Fibroblast of pulmonary artery (primary cell): ENCODE measurements at places on chromosomes 11 and 22.
A peak's percentile ranks its signal among the peaks of the same experiment; 100 is the strongest.

DNA sequence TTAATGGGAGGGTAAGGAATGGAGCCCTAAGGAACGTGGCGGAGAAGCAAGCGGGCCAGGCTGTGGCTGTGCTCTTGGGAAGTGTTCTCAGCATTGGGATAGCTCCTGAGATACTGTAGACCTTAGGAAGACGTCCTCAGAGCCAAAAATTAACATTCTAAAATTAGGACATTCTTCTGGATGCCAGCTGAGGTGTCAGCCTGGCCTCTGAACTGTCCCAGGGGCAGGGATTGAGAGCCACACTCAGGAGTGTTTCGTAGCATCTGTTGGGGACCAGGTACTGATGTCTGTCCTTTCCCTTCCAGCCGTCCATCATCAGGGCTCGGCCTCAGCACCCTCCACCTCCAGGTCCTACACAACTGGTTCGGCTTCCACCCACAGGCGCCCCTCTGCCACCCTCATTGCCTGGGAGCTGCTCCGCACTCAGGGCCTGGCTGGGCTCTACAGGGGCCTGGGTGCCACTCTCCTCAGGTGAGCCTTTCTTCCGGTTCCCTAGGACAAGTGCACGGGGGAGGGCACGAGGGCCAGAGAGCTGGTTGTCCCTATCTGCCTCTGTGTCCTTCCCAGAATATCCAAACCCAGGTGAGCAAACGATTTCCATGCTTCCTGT lies 23.6 kb downstream of the SLC25A18 start:
- DNase-seq, result no peak

GRCh38 chr11:123437236-123437979 lies 7.3 kb downstream of the GRAMD1B start:
- DNase-seq, result no peak

GRCh38 chr22:38783095-38783615 lies 10.8 kb downstream of the DNAL4 start:
- DNase-seq, result peak; percentile 26

DNA sequence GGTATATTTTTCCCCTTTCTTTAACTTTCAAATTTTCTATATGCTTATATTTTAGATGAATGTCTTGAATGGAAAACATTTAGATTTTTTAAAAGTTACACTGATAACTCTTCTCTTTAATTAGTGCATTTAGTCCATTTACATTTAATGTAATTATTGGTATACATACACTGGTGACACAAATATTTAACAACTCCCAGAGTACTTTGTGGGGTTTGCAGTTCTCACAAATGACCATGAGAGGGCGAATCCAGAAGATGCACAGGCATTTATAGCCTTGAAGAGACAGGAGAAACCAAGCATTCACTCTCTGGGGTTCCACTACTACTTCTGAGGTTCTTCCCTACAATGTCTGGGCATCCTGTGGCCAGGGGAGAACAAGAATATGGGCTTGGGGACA lies 125.1 kb downstream of the TIMP3 start:
- peak; percentile 63 for DNase-seq

DNA sequence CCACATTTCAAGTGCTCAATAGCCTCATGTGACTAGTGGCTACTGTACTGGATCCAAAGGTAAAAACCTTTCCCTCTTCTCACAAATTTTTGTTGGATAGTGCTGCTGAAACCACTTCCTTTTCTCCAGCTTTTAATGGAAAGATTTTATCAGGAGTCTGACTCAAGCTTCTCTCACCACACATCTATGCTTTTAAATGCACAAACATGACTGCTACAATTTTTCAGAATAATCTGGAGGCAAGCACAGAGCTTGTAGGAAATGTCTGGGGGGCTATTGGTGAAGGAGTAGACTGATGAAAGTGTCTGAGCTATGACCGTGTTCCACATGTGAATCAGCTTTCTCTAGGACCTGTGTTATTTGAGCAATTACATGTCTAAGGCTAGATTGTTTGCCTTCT lies 101.1 kb upstream of the FAT3 start:
- peak; percentile 50 for DNase-seq

- DNase-seq, result no peak
These were observed 34.8 kb upstream of the VWA5A start for GRCh38 chr11:124080327-124081001.

DNA sequence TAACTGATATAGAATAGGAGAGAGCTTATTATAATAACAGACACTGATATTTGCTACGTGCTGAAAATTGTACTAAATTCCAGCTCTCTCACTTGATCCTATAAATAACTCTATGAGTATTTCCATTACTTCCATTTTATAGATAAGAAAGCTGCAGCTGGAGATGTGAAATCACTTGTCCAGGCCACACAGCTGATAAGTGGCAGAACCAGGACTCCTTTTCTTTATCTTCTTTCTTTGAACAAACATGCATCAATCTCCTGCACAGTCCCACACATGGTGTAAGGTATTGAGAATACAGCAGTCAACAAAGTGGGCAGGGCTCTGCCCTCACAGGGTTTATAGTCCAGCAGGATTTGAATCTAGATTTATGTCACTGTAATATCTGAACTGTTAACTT lies 652.1 kb downstream of the NELL1 start:
- no peak for DNase-seq

GRCh38 chr11:84398017-84398626 lies 1112.0 kb upstream of the CCDC90B start:
- DNase-seq, result peak; percentile 66

- DNase-seq, result no peak
These were observed 12.0 kb downstream of the FRMD8 start for GRCh38 chr11:65398362-65398910.

GRCh38 chr11:110901441-110901840 lies 189.2 kb upstream of the ARHGAP20 start:
- no peak for DNase-seq

GRCh38 chr11:27012234-27012921 lies 18.5 kb downstream of the FIBIN start:
- DNase-seq, result peak; percentile 79

GRCh38 chr22:41237707-41238569 lies 2.8 kb downstream of the CHADL start:
- DNase-seq, result peak; percentile 36

DNA sequence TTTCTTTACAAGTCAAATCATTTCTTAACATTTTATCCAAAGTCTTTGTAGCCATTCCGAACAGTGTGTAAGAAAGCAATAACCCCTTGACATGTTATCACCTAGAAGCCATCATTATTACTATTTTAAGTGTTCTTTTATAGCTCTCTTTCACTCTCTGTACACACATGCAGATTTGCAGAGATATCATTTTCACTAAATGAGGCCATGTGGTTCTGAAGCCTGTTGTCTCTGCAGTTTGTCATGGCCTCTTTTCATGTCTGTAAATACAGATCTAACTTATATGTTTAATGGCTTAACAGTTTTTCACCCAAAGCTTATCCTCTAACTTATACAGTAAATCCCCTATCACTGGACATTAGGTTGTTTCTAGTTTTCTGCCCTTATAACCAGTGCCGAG lies 166.8 kb downstream of the MYO18B start:
- DNase-seq, result no peak

- DNase-seq, result no peak
These were observed 16.5 kb downstream of the FADS3 start for GRCh38 chr11:61874853-61875252.

GRCh38 chr11:6652182-6652581 lies 3.4 kb downstream of the DCHS1 start:
- DNase-seq, result no peak

DNA sequence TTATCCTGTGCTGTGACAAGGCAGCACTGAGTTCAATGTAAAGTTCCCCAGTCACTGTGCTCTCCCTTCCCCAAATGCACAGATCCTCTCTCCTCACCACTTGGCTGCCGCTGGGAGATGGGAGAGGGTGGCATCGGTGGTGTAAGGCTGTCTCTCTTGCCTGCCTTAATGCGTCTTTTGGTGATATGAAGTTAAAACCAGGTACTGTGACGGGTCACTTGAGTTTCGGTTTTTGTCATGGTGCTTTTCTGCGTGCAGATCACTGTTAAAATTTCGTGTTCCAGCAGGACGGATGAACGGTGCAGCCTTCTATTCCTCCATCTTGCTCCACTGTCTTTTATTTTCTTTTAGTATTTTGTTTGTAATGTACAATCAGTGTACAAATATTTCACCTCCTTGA lies 18.6 kb downstream of the GLB1L2 start:
- DNase-seq, result no peak

GRCh38 chr11:124892146-124892545 lies 5.5 kb downstream of the ROBO4 start:
- no peak for DNase-seq

- DNase-seq, result peak; percentile 93
These were observed 6.4 kb downstream of the SNU13 start for GRCh38 chr22:41682033-41682807.

DNA sequence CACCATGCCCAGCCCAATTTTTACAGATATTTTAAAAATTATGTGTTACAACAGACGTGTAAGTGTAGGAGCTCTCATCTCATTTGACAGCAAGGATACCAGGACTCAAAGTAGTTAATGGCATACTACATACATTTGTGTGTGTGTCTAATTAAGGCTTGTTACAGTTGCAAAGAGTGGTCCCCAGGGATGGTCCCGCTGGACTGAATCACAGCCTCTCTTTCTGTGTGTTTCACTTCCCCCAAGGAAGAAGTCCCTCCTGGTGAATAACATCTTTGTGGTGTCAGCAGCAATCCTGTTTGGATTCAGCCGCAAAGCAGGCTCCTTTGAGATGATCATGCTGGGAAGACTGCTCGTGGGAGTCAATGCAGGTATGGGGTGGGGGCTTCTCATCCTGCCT lies 17.2 kb downstream of the SLC2A11 start:
- no peak for DNase-seq

DNA sequence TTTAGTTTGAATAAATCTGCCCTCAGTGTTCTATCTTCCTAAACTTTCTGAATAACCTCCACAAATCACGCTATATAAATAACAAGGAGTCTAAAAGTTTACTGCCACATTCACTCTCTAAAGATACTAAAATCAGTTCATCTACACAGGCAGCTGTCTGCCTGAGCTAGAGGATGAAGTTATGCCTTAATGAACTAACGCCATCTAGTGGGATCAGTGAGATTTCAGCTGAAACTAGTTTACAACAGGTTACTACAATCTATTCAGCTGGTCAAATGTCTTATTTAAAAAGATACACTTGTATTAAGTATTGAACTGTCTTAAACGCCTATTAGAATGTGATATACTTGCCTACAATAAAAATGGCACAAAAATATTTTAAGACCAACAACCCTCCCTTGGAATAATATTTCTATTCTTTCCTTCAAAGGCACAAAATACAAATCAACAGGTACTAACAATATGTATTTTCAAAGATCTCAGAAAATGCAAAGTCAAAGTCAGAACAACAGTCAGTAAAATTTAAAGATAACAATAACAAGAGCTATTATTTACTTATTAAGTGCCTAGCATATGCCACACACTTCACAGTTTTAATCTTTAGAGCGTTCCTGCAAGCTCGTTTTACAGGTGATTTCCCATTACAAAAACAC lies 84.1 kb downstream of the LARGE2 start:
- peak; percentile 87 for DNase-seq

DNA sequence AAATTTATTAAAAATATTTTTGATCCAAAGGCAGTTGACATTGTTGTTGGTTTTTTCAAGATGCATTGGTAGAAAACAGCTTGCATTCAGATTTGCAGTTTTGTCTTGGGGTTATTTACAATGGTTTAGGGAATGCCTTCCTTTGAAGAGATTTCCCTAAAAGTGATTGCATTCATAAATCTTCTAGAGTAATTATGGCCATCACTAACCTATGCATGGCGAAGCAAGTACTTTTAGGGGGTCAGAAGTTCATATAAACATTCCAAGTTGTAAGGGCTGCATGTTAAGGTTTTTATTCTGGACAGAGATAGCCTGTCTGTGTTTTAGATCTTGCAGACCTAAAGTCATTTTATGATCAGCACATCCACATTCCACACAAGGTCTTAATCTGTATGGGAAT lies 53.5 kb downstream of the PPFIBP2 start:
- DNase-seq, result no peak

- DNase-seq, result no peak
These were observed 95.2 kb downstream of the WT1 start for GRCh38 chr11:32340181-32340580.

DNA sequence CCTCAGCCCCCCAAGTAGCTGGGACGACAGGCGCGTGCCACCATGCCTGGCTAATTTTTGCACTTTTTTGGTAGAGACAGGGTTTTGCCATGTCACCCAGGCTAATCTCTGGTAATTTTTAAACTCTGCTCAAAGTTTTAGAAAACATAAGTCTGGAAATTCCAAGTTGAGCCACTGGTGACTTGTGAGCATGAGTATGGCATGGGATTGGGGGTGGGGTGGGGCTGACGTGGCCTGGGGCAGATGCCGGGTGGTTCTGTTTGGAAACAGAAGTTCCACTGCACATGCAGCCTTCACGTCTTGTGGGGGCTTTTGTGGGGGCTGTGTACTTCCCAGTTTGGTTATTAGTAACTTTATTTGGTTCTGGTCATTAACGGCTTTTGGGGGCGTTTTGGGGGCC lies 67.3 kb downstream of the PTPRJ start:
- DNase-seq, result no peak

- no peak for DNase-seq
These were observed 645.6 kb upstream of the LUZP2 start for GRCh38 chr11:23851216-23851615.

GRCh38 chr11:123308077-123308476 lies 113.0 kb upstream of the CLMP start:
- peak; percentile 49 for DNase-seq

GRCh38 chr11:102592634-102593581 lies 32.2 kb downstream of the MMP20 start:
- DNase-seq, result peak; percentile 36

DNA sequence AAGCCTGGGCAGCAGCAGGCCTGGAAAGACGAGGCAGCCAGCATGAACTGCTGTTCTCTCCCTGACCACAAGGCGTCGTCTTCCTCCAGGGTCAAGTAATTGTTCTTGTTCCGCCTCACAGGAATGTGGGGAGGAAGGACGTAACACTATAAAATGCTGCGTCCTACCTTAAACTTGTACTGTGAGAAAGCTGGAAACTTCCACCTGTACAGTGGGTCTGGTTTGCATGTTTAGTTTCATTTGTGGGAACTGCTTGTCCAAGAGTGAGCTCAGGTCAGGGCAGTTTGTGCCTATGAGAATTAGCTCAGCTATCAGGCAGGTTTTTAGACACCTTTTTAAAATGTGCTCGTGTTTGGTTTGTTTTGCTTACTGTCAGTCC lies 55.2 kb downstream of the PANX1 start:
- DNase-seq, result peak; percentile 68

- DNase-seq, result no peak
These were observed 38.3 kb downstream of the IRAG1 start for GRCh38 chr11:10655227-10655626.

- peak; percentile 74 for DNase-seq
These were observed 38.7 kb upstream of the RCN1 start for GRCh38 chr11:32052215-32052614.

DNA sequence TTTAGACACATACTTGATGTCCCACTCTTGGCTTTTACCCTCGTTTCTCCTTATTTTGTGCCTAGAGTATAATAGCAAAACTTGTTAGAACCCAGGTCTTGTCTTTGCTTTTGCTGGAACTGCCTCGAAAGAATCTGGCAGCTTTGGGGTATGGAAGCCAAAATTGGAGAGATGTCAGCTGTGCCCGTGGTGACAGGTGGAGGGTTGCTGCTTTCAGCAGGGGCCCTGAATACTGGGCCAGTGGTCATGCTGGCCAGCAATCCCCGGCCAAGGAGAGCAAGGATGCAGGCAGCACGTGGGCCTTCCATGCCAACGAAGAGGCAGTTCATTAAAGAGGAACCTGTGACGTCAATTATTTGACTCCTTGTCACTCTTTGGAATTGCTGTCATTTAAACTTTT lies 181.1 kb downstream of the HIPK3 start:
- no peak for DNase-seq
